DMS153 (cell line): ENCODE measurements at places on chromosomes 5 and 9.

DNA sequence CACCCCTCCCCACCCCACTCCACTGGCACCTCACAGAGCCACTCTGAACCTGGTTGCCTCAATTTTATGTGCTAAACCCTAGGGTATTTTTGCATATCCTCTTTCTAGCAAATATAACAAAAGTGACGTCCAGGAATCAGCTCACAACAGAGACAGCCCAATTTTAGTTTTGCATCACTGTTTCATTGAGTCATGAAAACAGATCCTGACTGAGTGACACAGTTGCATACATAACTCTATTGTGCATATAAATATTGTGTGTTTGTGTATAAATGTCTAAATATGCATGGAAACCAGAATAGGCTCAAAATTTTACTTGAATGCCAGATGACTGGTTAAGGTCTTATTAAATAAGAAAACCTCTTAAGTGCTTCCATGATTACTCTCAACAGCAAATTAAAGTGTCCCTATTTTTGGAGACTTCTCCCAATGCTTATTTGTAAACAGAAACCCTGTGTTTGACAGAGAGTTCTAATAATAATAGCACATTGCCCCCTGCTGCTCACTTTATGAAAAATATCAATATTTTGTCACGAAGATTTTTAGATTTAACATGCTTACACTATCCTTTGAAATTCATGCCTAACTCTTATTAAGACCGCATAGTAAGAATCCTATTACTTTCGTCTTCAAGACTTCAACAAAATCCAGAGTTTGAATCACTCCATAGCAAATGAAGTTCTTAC lies 75.5 kb upstream of the PRRC1 start:
- DNase-seq, result no peak

DNA sequence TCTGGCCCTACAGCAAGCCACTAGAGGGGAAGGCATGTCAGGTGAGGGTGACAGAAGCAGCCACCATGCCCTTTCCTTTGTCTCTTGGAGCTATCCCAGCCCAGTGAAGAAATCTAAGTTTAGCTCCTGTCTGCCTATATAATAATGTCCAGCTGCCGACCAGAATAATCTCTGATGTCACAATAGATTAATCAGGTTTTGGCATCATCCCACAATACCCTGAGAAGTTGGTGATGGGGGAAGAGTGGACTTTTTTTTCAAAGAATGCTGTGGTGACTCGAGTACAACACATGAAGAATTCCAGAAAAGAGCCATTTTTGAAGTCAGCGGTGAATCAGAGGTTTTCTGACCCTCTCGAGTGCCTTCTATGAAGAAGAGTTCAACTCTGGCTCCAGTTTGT lies 1.7 kb upstream of the TSLP start:
- DNase-seq, result no peak

GRCh38 chr9:84146893-84147710 lies 166.5 kb downstream of the RMI1 start:
- DNase-seq, result peak; percentile 94

DNA sequence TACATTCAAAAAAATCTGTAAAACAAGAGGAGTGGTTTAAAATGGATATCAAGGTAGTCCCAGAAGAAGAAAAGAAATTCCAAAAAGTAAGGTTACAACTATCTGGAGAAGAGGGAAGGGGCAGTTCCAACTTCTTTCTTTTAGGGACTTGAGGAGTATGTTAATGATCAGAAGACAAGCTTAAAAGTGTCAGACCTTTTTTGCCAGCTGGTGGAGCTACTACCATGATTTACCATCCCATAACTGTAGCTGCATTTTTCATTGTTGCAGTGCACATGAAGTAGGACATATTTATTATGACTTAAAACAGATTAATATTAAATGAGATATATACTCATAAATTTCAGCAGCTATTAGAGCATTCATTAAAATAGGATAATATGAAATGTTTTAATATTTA lies 158.5 kb upstream of the RGS7BP start:
- DNase-seq, result no peak

DNA sequence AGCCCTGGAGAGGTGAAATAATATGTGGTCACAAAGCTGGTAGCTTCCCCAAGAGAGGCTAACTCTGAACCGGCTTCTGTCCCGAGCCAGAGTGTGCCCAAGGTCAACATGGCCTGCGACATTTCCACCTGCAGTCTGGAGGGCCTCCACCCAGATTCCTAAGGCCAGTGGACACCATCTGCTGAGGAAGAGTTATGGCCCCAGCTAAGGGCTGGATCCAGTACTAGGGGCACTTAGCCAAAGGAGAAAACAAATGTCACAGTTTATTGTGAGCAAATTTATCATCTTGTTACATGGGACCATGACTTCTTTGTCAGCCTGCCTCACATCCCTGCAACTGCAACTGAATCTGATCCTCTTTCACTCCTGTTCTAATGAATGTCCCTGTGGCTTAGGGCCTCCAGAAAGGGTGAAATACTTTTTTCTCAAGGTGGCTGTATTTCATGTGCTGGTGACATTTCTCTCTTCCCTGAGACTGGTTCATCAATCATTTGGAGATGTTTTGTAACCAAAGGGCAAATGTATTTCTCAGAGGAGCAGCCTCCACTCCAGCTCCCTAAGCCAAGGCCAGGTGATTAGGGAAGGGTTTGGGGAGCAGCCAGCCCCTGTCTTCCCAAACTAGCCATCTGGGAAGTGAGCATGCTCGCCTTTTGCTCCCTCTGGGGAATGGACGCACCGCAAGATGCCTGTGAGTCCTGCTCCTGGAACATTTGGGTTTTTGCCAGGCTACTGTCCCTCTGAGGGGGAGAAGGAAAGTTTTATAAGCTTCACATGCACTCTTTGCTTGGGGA lies 148.3 kb downstream of the CMYA5 start:
- no peak for DNase-seq

- no peak for DNase-seq
These were observed 429.4 kb downstream of the PIK3R1 start for GRCh38 chr5:68644971-68645370.

- DNase-seq, result peak; percentile 74
These were observed 37.0 kb downstream of the MAMDC2 start for GRCh38 chr9:70080481-70081119.

DNA sequence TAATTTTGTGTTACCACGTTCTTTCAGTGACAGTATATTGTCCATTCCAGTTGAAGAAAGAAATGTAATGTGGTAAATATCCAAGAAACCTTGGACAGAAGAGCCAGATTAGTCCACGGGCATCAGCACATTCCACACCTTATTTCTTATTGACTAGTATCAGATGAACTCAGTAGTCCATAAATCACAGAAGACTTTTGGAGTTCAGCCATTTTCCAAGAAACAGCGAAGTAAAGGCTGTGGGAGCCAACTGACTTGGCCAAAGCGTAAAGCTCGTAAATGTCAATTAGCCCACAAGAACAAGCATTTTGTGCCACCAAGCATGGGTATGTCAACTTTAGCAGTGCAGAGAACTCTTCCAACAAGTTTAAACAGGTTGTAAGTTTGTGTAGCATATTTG lies 60.2 kb upstream of the STARD4 start:
- DNase-seq, result no peak

GRCh38 chr5:88140396-88140855 lies 128.2 kb downstream of the TMEM161B start:
- DNase-seq, result no peak

DNA sequence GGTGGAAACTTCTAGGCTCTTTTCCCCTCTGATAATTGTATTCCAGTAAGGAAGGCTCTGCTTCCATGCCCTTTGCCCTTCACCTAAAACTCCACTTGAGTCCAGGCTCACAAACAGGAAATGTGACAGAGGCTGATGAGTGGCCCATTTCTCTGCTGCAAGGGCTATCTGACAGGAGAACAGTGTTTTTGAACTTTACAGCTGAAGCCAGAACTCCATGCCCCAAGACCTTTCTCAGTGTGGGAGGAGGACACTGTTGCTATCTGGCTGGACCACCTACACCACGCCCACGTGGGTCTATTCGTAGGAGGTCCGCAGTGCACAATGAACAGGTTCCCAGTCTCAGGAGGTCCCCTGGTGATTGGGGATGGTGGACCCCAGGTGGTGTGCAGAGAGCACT lies 13.6 kb downstream of the GGTA1 start:
- no peak for DNase-seq

- DNase-seq, result no peak
These were observed 2.2 kb upstream of the GDNF start for GRCh38 chr5:37842048-37842447.

GRCh38 chr9:27571011-27571410 lies 2.3 kb downstream of the C9orf72 start:
- DNase-seq, result no peak

DNA sequence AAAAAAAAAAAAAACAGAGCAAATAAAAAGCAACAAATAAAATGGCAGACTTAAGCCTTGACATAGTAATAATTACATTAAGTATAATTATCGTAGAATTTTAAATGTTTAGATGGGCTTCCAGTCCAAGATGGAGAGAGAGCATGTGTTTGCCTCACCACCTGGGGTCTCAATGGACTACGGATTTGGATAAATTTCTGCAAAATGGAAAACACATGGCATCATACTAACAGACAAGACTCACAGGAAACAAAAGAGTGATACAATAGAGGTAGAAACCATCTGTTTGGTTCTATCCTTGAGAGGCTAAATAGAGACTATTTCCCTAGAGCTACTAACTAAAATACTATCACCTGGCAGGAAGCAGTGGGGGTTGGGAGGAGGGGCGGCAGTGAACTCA lies 144.3 kb downstream of the MUSK start:
- no peak for DNase-seq

DNA sequence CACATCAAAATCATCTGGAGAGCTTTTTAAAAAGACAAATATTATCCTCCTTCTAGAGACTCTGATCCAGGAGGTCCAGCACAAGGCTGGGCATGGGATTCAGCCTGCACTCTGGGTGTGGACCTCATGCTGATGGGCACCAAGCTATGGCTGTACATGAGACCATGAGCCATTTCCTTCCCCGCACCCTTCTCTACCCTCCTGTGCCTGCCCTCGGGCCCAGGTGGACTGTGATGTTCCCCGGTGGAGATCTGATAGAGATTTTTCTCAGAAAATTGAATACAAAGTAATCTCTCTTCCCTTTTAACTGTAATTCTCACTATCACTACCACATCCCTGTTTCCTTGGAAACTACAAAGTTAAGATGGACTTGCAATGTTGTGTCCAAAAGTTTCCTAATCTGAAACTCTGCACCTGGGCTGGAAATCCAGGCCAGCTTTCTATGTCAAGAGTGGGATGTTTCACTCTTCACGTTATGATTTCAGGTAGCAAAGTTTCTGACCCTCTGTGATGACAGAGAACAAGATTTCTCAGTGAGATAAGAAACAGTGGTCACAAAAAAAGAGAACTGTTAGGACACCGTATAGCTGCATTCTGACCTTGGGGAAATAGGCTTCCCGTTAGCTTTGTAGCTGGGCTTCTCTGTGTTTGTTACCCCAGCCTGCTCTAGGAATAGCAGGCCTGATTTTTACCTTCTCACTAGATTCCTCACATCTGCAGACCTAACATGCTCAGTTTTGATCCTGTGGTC lies 11.5 kb downstream of the SFXN1 start:
- no peak for DNase-seq

DNA sequence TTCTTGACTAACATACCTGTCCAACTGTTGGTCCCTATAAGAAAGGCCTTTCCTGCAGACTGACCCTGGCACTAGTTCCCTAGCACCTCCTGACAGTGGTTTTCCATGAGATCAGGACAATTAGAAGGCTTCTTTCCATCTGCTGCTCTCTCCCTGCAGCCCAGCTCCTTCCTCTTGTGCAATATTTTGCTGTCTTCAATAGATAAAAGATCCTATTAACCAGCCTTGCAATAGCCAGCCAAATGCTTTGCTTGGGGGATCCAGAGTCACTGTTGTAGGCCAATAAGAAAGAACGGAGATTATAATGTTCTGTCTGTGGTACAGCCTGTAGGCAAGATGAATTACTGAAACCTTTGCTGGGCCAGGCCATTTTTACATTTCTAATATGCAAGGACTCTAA lies 18.4 kb upstream of the NME5 start:
- DNase-seq, result no peak
